ENCODE measurements at places on chromosomes 16 and 17. TPM values are rescaled to one million over a fixed set of nuclear protein-coding genes. Genes with fewer than 3 reads are reported as not detected.

KATNB1 gene
- total RNA-seq, result 20.6 TPM

RAB11FIP4 gene
- total RNA-seq, result 0.94 TPM

OR4D1 gene
- total RNA-seq, result not detected

DNA sequence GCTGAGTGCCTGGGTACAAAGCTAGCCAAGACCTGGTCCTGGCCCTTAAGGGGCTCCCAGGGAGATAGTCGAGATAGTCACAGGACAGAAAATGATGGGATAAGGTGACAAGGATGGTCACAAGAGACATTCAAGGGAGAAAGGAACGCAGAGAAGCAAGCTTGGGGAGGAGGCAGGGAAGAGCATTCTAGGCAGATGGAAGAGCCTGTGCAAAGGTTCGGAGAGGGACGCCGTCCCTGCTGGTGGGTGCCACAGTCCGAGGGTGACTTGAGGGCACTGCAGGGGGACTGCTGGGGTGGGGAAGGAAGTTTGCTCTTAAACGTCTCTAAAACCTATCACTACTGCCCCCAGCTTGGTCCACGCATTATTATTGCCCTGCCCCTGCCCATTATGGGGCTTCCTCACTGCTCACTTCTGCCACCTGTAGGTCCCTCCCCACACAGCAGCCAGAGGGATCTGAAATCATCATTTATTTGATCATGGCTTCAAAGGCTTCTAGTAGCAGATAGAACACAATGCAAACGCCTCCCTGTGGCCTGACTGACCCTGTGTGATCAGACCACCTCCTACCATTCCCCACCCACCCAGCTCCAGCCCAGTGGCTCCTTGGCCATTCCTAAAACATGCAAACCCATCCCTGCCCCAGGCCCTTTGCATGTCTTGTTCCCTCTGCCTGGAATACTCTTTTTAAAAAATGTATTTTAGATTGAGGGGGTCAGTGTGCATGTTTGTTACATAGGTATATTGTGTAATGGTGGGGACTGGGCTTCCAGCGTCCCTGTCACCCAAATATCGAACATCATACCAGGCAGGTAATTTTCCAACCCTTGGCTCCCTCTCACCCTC is 60.3 kb downstream of the RMI2 start:
- no peaks in the 10 kb centered on the region for H3K36me3 ChIP-seq
- peaks cover 10% of the 10 kb centered on the region for H3K4me1 ChIP-seq

TBC1D3D gene
- not detected for total RNA-seq

DNA sequence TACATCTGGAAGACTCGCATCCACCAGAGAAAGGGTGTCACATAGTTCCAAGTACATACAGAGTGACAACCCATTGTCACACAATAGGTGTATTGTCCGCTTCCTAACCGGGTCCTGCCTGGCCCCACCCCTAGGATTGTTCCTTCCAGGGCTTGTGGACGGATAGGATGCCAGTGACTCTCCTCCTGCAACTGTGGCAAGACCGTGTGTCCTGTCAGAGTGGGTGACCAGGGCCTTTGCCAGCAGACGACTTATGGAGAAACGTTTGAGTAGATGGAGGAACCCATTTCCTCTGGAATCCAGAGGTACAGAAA is 258.4 kb downstream of the CPPED1 start:
- H3K36me3 ChIP-seq, result no peaks in the 10 kb centered on the region
- H3K4me3 ChIP-seq, result no peak overlapping the region
- H3K27ac ChIP-seq, result no peak overlapping the region
- no peak for DNase-seq
- H3K27me3 ChIP-seq, result no peaks in the 10 kb centered on the region

DNA sequence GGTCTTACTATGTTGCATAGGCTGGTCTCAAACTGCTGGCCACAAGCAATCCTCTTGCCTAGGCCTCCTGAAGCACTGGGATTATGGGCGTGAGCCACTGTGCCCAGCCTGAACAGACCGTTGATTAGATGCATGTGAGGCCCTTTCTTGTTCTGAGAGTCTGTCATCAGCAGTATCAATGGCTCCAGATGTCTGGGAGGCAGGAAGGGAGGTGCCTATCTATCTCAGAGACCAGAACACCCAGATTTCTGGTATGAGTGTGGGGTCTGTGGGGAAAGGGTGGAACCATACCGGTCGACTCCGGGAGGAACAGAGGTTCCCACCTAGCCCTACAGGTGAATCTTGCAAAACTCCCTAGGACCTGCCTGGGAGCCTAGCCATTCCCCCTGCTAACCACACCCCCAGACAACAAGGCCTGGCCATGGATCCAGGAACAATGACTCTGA is 71.7 kb downstream of the PRKCB start:
- no peak overlapping the region for H3K4me3 ChIP-seq
- no peak overlapping the region for H3K27ac ChIP-seq
- H3K27me3 ChIP-seq, result no peaks in the 10 kb centered on the region
- no peaks in the 10 kb centered on the region for H3K36me3 ChIP-seq
- DNase-seq, result no peak

- no peak for DNase-seq
- H3K27me3 ChIP-seq, result peaks cover 5% of the 10 kb centered on the region
- no peak overlapping the region for H3K27ac ChIP-seq
- H3K36me3 ChIP-seq, result no peaks in the 10 kb centered on the region
- H3K4me1 ChIP-seq, result peaks cover 3% of the 10 kb centered on the region
These were observed 266.3 kb downstream of the FOXL1 start for GRCh38 chr16:86844695-86845094.

GRCh38 chr17:49315551-49316257 is 46.3 kb downstream of the ZNF652 start:
- peaks cover 16% of the 10 kb centered on the region for H3K4me1 ChIP-seq
- H3K27me3 ChIP-seq, result no peaks in the 10 kb centered on the region
- peaks cover 9% of the 10 kb centered on the region for H3K36me3 ChIP-seq
- no peak for DNase-seq
- peak overlapping the region; percentile 17 for H3K27ac ChIP-seq
- H3K4me3 ChIP-seq, result peak overlapping the region; percentile 8

DNA sequence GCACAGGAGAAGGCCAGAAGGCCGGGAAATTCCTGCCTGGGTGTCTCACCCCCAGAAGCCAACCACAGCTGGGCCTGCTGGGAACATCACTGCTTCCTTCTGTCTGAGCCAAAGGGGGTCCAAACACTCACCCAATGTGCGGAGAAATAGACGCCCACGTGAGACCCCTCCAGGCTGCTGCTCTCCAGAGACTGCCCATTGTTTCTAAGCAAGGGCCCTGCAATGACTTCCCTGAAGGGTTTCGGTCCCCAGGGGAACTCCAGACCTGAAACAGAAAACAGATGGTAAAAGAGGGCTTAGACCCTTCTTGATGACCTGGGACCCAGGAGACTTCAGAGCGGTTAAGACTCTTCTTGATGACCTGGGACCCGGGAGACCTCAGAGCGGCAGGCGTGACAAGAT is 41.3 kb downstream of the MRM3 start:
- peaks cover 2% of the 10 kb centered on the region for H3K4me1 ChIP-seq
- no peaks in the 10 kb centered on the region for H3K27me3 ChIP-seq
- peaks cover 15% of the 10 kb centered on the region for H3K36me3 ChIP-seq
- H3K4me3 ChIP-seq, result no peak overlapping the region

MYH13 gene
- not detected for total RNA-seq

GGT6 gene
- total RNA-seq, result not detected

CCDC92B gene
- not detected for total RNA-seq

KCNJ18 gene
- total RNA-seq, result not detected

C1QTNF1 gene
- 96.2 TPM for total RNA-seq

GRCh38 chr16:72788269-72788809 is 259.6 kb downstream of the ZFHX3 start:
- DNase-seq, result no peak
- peaks cover 61% of the 10 kb centered on the region for H3K4me1 ChIP-seq
- peak overlapping the region; percentile 73 for H3K4me3 ChIP-seq
- peak overlapping the region; percentile 98 for H3K27ac ChIP-seq
- H3K27me3 ChIP-seq, result no peaks in the 10 kb centered on the region

DNA sequence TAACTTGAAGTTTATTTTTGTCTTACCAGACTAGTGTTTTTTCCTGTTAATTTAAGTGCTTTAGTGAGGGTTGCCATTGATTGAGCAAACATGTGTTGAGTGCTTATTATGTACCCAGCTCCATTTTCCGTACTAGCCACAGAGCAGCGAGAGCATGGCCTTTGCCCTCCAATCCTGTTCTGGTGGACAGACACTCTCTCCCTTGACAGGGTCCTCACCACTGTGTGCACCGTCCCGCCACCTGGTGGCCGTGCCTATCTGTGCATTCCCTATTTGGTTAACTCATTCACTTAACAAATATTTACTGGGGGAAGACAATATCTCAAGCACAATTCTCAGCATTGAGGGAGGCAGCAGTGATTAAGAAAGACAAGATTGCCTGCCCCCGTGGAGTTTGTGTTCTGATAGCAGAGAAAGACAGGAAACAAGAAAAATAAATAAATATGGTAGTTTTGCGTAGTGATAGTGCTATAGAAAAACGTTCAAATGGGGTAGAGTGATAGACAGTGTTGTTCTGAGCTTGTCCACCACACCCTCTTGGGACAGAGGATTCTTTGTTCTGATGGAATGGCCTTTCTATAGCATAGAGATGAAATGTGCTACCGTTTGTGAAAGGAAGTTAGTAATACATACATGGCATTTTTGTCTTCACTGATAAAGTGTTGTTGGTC is 13.0 kb downstream of the CDH13 start:
- DNase-seq, result no peak
- no peak overlapping the region for H3K4me3 ChIP-seq
- H3K27ac ChIP-seq, result no peak overlapping the region
- H3K4me1 ChIP-seq, result peaks cover 35% of the 10 kb centered on the region

GRCh38 chr17:42018339-42018738 is 1.1 kb upstream of the DNAJC7 start:
- no peak for DNase-seq
- H3K27ac ChIP-seq, result peak overlapping the region; percentile 98
- H3K27me3 ChIP-seq, result no peaks in the 10 kb centered on the region
- peaks cover 54% of the 10 kb centered on the region for H3K4me1 ChIP-seq

GRCh38 chr16:69804297-69804696 is 42.2 kb downstream of the WWP2 start:
- H3K27ac ChIP-seq, result no peak overlapping the region
- DNase-seq, result no peak
- H3K4me3 ChIP-seq, result no peak overlapping the region
- H3K27me3 ChIP-seq, result no peaks in the 10 kb centered on the region
- peaks cover 4% of the 10 kb centered on the region for H3K4me1 ChIP-seq

GRCh38 chr16:1474082-1474795 is 589 bp downstream of the CLCN7 start:
- H3K27ac ChIP-seq, result peak overlapping the region; percentile 85
- peaks cover 38% of the 10 kb centered on the region for H3K4me1 ChIP-seq
- no peak for DNase-seq
- peak overlapping the region; percentile 81 for H3K4me3 ChIP-seq
- H3K27me3 ChIP-seq, result no peaks in the 10 kb centered on the region
- H3K36me3 ChIP-seq, result no peaks in the 10 kb centered on the region

GRCh38 chr16:28166394-28167208 is 45.2 kb downstream of the XPO6 start:
- H3K4me3 ChIP-seq, result no peak overlapping the region
- DNase-seq, result no peak
- no peaks in the 10 kb centered on the region for H3K27me3 ChIP-seq
- H3K36me3 ChIP-seq, result peaks cover 23% of the 10 kb centered on the region

DNA sequence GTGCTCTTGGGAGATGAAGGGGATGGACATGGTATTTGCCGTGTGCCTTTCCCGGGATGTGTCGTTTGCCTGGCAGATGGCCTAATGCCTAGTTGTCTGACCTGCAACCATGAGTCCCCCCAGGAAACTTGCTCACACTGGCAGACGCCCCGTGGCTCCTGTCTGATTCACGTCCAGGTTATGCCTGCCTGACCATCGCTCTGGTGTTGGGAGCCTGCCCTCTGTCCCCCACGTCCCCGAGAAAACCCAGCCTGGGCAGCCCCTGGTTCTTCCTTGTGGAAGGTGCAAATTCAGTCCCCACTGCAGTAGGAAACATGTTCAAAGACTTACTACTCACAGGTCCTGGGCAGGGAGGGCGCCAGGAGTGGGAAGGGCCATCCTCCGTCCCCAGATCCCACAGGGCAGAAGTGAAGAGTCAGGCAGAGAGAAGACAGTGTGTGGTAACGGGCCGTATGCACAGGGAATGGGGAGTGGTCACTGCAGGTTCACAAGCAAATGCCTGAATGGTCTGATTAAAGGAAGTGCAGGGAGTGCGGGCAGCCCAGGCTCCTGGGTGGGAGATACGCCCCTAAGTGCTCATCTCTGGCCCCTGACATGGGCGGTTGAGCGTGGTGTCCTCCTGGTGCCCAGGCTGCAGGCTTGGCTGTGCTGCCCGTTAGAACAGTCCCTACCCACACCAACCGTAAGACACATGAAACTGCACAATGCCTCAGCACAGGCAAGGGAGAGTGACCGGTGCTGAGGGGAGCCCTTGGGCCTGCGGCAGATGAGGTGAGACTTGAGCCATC is 4.2 kb upstream of the SNAI3 start:
- H3K27ac ChIP-seq, result no peak overlapping the region
- no peaks in the 10 kb centered on the region for H3K4me1 ChIP-seq
- H3K27me3 ChIP-seq, result peaks cover 18% of the 10 kb centered on the region
- no peak for DNase-seq

- peaks cover 18% of the 10 kb centered on the region for H3K27me3 ChIP-seq
- peaks cover 12% of the 10 kb centered on the region for H3K4me1 ChIP-seq
- H3K36me3 ChIP-seq, result no peaks in the 10 kb centered on the region
- no peak overlapping the region for H3K4me3 ChIP-seq
These were observed 312.5 kb downstream of the MAF start for GRCh38 chr16:79288066-79288465.

DNA sequence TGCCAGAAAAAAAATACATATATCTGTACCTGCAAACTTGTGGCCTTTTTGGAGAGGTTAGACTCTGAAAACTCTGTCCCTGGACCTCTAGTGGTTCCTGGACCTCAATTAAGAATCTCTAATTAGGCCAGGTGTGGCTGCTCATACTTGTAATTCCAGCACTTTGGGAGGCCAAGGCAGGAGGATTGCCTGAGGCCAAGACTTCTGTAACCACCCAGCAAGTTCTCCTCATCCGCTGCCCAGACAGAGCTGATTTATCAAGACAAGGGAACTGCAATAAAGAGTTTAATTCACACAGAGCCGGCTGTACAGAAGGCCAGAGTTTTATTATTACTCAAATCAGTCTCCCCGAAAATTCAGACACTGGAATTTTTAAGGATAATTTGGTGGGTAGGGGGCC is 4.2 kb downstream of the ASPA start:
- no peaks in the 10 kb centered on the region for H3K4me1 ChIP-seq
- H3K27me3 ChIP-seq, result peaks cover 13% of the 10 kb centered on the region
- no peaks in the 10 kb centered on the region for H3K36me3 ChIP-seq
- no peak for DNase-seq

TUBG1 gene
- total RNA-seq, result 70.4 TPM

DNA sequence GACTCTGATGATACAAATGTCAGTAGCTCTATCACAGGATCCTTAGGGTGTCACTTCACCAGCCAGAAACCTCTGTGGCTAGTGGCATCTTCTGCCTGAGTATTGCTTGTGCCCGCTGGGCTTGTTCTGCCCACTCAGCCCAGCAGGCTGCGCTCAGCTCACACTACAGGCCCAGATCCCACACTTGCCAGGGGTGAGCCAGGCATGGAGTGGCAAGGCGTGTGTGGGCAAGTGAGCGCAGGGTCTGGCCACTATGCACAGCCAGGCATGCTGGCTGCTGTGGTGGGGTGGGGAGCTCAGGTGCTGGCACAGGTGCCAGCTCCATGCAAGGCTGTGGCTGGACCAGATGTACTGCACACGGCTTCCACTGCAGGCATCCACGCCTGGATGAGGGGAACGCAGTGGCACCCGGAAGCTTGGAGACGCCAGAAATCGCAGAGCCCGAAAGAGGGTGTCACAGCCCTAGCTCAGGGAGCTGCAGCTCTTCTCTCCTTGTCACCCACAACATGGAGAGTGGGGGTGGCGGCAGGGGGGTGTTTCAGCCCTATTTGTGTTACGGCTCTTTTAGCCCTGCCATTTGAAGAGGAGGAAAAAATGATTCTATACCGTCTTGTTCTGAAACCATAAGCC is 10.2 kb downstream of the CFAP97D1 start:
- H3K36me3 ChIP-seq, result peaks cover 5% of the 10 kb centered on the region

Data from chondrocyte (in vitro differentiated cells).